ENCODE measurements at places on chromosomes 7 and 10. TPM values are rescaled to one million over a fixed set of nuclear protein-coding genes. Genes with fewer than 3 reads are reported as not detected.

- no peak for DNase-seq
These were observed 150.8 kb downstream of the RNF216 start for GRCh38 chr7:5630670-5631069.

DNA sequence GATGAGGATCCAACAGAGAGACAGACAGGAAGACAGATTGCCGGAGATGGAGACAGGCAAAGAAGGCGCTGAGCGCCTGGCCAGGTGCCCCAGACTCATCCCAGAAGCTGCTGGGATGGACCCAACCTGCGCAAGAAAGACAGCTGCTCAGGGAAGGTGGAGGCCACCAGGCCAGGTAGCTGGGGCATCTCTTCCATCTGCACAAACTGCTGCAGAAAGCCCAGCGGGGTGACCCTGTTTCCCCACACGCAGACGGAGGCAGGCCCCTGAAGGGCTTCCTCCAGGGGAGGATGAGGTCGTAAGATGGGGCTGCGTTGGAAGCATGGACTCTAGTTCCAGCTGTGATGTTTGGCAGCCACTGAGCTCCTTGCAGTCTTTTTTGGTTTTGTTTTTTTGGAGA lies 16.5 kb upstream of the YWHAG start:
- DNase-seq, result no peak

DNA sequence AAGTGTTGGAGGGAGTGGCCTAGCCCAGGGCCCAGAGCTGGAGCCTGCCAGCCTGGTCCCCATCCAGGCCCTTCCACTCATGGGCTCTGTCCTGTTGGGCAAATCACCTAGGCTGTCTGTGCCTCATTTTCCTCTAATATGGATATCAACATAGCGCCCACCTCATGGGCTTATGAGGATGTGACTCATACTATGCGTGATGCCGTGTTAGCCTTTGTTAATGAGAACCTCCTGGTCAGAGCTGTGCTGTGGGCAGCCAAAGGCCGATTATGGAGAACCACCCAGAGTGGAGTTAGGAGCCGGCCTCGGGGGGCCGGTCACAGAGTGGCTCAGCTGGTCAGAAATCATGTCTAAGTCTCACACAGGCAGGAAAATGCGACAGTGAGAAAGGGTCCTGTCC lies 306.4 kb downstream of the PAXIP1 start:
- DNase-seq, result no peak

DNA sequence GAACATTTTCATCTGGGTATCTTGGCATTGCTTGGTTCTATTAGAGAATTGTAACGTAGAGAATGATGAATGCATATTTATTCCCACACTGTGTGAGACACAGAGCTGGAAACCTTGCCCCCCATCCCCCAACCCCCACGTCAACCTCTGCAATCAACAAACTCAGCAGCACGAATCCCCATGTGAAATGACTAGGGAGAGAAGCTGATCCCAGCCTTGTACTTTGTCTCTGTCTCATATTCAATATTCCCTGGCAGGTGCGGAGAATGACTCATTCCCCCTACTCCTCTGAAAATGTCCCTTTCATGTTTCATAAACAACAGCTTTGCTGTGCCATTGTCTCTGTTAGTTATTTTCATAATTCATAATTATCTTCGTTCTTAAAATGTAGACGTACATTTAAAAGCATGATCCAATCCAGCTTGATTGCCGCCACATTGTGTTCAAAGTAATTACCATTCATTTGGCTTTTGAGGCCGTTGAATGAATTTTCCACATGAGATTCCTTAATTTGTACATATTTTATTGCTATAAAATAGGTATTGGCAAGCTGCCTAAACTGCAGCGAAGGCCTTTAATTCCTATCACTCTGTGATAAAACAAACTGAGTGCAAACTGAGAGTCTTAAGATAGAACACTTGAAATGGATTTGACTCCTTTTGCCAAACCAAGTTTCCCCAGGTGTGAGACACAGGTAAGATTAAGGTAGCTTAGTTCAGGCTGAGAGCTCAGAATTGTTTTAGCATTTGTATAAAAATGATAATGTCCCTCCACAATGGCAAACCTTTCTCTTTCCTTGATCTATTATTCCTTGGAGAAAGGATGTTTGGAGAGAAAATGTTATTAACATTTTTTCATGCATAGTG lies 920.2 kb downstream of the TYW1 start:
- no peak for DNase-seq

- peak; percentile 63 for DNase-seq
These were observed 10.3 kb downstream of the CRHR2 start for GRCh38 chr7:30671793-30672465.

GRCh38 chr7:35652124-35652523 lies 42.8 kb downstream of the HERPUD2 start:
- no peak for DNase-seq

DNA sequence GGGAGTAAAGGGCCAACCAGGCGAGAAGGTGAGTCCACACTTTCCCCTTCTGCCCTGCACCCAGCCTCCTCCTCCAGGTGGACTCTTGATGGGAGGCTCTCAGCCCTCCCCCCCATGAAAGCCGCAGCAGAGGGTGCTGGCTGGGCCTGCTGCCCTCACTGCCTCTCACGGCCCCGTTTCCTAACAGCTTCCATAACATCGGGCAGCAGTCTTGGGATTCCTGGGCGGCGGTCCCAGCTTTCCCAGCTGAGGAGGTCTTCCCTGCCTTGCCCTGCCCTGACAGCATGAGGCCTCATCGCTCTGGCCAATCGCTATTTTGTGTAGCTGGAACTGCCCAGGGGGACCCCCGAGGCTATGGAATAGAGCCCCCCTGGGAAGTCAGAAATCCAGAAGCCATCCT lies 76.3 kb downstream of the COL13A1 start:
- DNase-seq, result no peak

- no peak for DNase-seq
These were observed 91.2 kb downstream of the SPAG6 start for GRCh38 chr10:22436526-22436892.

GRCh38 chr7:70154521-70155180 lies 556.4 kb downstream of the AUTS2 start:
- no peak for DNase-seq

GRCh38 chr10:119297207-119297968 lies 90.0 kb downstream of the GRK5 start:
- no peak for DNase-seq

GRCh38 chr7:3738964-3739363 lies 437.9 kb downstream of the SDK1 start:
- no peak for DNase-seq

GRCh38 chr7:76260171-76260703 lies 42.2 kb upstream of the HSPB1 start:
- DNase-seq, result peak; percentile 59

DNA sequence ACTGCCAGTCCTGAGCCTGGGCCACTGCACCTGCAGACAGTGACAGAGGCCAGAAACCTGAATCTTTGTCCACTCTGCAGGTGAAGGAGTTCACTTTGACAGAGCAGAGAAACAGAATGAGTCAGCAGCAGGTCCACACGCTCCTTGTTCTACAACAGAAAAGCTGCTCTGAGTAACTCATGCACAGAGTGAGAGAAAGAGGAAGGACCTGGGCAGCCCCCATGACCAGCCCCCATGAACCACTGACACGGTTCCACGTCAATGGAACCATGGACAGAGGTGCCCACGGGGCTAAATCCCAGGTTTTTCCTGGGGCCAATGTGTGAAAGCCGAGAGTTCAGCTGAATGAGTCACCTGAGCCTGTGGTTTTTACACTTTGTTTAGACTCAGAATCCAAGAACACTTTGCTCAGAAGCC lies 40.8 kb upstream of the CTBP2 start:
- peak; percentile 4 for DNase-seq

DNA sequence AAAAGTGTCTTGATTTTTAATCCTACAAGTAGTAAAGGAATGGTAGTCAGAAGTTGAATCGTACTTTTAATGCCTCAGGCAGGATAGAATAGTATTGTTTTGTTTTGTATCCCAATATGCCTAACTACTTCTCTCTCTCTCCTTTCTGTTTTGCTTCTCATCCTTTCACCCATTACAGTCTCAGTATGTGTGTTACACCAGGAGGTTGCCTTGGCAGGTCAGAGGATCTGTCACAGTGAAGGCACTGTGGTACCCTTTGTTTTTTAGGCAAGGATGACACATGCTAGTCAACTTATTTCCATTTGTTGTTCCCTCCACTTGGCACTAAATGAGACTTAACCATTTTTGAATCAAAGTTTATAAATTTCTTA lies 94.4 kb downstream of the MAPK8 start:
- no peak for DNase-seq

DNA sequence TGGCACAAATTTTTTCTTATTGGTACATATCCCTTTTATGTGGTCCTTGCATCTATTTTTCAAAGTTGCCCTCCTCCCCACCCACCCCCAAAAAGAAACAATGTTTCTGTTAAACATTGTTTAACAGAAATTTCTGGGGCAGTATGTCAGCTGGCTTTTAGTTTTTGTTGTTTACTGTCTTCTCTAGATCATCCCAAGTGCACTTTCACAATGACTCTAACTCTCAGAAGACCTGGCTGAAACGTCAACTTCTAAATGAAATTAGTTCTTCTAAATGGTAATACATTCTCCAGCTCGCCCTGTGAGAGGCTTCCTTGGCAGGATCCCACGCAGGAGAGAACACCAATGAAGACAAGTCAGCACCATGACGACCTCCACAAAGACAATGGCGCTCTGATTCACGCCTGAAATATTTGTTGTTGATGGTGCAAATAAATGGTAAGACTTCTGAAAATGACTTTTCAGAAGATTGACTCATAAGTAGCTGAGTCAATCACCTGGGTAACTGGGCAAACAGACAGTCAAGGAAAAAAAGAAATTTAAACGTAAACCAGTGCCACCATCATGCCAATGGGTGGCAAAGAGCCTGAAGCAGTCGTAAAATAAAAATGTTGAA lies 293.7 kb downstream of the FZD1 start:
- DNase-seq, result peak; percentile 97

- DNase-seq, result no peak
These were observed 2.8 kb upstream of the CFAP43 start for GRCh38 chr10:104234934-104235333.

GRCh38 chr7:55593172-55593514 lies 20.8 kb upstream of the VOPP1 start:
- no peak for DNase-seq

DNA sequence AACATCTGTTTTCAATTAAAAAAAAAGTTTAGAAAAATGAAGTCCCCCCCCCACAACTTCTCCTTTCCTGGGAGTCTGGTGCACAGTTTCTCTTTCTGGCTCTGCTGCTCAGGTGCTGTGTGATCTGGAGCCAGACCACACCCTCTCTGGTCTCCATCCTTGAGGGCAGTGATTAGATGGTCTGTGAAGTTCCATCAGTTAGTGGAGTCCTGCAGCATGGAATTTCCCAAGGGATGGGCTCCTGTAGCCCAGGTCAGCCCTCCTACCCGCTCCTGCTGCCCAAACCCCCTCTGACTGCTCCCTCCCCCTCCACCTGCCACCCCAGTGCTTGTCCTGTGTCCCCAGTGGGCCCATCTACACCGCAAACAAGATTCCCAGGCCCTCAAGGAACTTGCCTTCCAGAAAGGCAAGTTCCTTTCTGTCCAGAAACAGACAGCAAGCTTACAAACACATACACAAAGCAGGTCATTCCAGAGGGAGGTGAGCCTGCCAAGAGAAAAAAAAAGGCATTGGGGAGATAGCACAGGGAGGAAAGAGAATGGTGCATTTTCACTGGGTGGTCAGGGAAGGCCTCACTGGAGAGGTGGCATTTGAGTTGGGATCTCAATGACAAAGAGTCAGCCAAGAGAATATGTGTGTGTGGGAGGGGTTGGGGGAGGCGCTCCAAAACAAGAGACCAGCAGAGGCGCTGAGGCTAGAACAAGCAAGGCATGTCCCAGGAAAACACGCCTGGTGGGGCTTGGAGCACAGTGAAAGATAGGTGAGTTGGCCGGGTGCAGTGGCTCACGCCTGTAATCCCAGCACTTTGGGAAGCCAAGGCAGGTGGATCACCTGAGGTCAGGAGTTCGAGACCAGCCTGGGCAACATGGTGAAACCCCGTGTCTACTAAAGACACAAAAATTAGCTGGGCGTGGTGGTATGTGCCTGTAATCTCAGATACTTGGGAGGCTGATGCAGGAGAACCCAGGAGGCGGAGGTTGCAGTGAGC lies 49.5 kb upstream of the SLC29A3 start:
- no peak for DNase-seq

GRCh38 chr7:232410-233248 lies 40.3 kb downstream of the FAM20C start:
- peak; percentile 24 for DNase-seq

DNA sequence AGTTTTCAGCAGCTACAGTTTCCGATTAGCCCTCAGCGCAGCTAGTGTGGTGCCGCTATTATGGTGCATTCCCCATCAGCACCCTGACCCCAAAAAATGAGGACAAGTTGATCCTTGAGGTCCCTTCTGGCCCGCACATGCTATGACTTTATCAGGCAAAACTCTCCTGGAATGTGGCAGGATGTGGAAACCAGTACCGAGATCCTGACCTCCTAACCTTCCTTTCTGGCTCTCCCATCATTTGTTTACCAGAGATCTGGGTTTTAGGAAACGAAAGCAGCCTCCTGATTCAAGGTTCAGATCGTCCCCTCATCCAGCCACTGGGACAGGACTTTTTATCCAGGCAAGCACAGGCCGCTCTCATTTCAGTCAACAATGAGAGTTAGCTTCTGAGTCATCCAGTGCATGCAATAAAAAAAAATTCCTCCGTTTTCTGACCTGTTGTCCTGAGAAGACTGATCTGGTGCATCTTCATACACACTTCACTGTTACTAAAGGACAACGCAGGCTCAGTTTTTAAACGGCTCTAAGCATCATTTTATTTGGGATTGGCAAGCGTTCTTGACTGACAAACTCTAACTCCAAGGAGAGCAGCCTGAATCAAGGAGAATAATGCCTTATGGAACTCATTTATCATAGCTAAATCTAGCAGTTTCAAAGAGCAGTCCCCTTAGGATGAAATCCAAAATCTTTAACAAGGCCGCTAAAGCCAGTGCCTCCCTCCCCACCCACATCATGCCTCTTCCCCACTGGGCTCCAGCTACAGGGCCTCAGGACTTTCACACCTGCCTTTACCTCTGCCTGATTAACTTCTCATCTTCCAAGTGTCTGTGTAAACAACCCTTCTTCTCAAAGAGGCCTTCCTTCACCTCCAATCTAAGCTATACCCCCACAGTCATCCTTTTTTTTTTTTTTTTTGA lies 17.1 kb downstream of the PDLIM1 start:
- DNase-seq, result peak; percentile 84

LRIT1 gene
- total RNA-seq, result not detected

TMEM176A gene
- total RNA-seq, result not detected

TAS2R41 gene
- not detected for total RNA-seq

UTF1 gene
- total RNA-seq, result not detected

WDR37 gene
- total RNA-seq, result 8.1 TPM

CNPY1 gene
- not detected for total RNA-seq

LRRC4 gene
- 0.34 TPM for total RNA-seq

FFAR4 gene
- total RNA-seq, result not detected
